Renal cortical epithelial cell (primary cell): ENCODE measurements at places on chromosomes 2 and 18.

DNA sequence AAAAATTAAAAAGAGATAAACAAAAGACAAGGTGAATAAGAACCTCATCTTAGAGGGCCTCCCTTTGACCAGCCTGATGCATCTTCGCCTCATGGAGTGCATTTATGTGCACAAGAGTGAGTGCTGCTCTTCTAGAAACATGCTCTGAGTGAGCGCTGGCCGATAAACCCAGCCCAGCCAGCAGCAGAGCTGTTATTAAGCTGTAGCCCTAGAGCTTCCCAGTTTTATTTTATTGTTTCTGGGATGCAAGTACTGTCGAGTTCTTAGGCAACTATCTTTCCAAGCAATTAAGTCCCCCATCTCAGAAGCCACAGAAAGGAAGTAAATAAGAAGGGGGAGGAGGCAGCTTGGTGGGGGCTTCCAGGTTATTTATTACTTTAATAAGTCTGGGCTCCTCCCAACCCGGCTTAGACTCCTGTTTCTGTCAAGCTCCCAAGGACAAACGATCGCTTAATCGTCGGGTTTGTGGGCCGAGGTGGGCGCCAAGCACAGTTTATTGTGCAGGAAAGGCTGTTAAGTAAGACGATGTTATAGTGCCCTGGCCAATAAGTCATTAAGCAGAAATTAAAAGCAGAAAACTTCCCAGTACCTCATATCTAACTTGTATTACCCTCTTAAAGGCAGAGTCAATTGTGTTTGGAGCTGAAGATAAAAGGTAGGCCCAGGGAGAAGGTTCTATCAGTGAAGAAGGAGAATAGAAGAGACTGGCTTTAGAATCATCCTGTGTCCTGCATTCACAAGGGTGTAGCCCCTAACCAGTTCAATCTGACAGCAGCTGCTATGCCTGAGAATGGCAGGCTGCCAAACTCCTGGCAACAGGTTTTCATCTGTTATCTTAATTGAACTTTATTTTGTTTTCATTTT, 176.3 kb downstream of the PIK3C3 start:
- DNase-seq: peak; percentile 39

- DNase-seq: no peak
Measured at GRCh38 chr2:2762913-2763312, 431.8 kb upstream of the MYT1L start.

DNA sequence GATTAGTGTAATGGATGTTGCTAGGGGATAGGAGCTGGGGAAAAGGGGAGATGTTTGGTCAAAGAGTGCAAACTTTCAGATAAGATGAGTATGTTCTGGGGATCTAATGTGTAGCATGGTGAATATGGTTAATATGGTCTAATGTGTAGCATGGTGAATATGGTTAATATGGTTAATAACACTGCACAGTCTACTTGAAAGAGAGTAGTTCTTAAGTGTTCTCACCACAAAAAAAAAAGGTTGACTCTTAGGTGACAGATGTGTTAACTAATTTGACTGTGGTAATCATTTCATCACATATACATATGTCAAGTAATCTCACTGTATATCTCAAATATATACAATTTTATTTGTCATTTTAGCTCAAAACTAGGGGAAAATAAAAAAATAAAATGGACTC, 121.3 kb upstream of the CD226 start:
- DNase-seq: no peak

DNA sequence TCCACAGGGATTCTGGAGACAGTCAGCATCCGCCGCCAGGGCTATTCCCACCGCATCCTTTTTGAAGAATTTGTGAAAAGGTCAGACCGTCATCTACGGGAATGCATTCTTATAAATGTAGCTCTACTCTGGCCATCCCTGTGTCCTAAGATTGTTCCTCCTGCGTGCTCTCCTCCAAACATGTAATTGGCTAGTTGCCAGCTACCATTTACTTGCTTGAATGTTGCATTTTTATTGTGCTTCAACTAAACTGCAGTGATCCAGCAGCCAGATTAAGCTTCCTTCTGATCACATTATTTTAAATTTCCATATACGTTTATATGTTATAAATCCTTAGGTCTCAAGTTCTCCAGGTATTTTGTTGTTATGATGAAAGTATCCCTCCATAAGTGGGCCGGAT, 248.5 kb upstream of the SP5 start:
- DNase-seq: no peak

- DNase-seq: peak; percentile 39
Measured at GRCh38 chr2:110099038-110099425, 16.6 kb downstream of the MALL start.

- DNase-seq: no peak
Measured at GRCh38 chr2:193861557-193861956, 1666.8 kb upstream of the TMEFF2 start.

DNA sequence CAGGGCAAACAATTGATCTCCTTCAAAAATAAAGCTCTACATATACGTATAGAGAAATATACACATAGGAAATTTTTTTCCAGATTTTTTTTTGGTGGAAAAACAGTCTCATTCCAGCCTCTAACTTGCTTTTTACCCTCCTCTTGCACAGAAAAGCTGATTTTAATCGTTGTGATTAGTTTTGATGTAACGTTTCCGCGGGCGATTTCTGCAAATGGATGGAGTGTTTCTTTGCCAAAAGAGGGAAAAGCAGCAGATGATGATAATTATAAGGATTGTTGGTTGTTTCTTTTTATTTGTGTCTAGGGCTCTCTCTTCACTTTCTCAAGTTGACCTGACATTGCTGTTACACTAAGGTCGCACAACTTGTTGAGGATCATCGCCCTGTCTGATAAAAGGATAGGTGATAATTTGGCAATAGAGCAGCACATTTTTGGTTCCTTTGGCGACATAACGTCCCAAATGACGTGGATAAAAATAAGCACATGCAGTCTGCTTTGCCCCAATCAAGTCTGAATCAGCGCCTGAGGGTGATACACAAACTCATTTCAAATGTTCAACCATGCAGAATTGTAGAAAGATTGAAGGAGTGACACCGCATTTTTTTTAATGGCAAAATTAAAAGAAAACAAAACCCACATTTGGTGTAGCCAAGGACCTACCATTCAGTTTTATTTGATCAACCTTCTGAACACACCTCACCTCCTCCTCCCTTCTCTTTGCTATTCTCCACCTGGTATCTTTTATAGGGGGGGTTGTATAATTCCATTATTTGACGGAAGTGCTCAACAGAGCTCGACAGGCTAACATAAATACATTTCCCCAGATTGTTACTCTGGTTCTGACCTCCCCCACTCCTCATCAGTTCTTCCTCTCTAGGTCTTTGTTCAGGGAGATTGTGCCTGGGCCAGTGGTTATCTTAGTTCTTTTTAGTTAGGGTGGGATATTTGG, 109.6 kb upstream of the KCTD1 start:
- peak; percentile 34 for DNase-seq

DNA sequence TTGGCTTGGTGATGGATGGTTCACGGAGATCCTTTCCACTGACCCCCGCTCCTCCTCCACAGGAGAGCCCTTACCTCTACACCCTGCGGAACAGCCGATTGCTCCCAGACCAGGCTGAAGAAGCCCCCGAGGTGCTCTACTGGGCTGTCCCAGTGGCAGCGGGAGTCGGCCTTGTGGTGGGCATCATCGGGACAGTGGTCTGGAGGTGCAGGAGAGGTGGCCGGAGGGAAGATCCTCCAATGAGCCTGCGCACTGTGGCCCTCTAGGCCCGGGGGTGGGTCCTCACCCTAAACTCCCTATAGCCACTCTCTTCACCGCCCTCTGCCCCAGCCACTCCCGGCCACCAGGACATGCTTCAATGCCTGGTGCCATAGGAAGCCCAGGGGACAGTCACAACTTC, 108.8 kb upstream of the PPP1CB start:
- no peak for DNase-seq

DNA sequence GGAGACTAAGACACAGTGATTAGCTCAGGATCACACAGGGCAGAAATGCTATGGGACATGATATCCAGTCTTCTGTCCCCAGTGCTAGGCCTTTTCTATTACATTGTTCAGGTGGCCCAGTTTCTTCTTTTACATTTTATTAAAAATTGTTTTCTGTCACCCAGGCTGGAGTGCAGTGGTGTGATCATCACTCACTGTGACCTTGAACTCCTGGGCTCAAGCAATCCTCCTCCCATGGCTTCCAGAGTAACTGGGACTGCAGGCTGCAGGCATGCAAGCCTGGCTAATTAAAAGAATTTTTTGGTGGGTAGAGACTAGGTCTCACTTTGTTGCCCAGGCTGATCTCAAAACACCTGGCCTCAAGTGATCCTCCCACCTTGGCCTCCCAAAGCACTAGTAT, 15.4 kb downstream of the PDK1 start:
- DNase-seq: no peak

- DNase-seq: peak; percentile 78
Measured at GRCh38 chr18:48022531-48023329, 92.3 kb upstream of the SMAD2 start.

DNA sequence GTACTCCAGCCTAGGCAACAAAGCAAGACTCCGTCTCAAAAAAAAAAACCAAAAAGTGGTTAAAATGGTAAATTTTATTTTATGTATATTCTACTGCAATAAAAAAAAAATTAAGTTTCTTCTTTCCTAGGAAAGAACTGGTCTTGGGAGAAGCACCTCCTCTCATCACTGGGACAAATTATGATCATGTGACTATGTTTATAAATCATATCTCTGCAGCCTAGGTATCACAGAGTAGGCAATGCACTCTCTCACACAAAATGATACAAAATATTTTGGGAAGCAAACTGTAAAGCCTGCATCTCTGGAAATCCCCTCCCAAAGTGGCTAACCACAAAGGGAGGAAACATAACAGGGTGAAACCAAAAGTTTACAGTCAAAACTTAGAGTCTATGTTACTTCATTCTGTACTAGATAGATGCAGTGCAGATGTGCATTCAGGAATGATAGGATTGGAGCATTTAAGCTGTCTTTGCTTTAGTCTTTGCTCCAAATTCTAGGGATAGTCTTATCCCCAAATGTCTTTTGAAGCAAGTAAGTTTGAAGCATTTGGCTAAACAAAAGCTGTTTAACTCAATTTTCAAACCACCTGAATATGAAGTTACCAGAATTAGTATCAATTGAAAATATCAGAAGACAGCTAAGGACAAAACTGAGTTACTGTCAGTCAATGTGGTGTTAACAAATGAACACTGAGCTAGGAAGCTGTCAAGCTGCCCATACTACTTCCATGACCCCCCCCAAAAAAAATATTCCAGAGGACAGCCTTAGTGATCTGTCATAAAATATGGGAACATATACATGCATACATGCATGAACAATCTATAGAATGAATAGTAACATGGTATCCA, 21.1 kb upstream of the MALT1 start:
- no peak for DNase-seq

- no peak for DNase-seq
Measured at GRCh38 chr2:228348516-228349064, 167.1 kb upstream of the SPHKAP start.

DNA sequence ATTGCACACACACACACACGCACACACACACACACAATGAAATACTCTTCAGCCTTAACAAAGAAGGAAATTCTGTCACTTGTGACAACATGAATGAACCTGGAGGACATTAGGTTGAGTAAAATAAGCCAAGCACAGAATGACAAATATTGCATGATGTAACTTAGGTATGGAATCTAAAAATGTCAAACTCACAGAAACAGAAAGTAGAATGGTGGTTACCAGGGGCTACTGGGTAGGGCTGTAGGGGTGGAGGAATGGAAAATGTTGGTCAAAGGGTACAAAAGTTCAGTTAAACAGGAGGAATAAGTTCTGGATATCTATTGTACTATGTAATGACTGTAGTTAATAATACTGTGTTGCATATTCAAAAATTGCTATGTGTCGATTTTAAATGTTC, 29.5 kb downstream of the SCN2A start:
- DNase-seq: no peak

- DNase-seq: no peak
Measured at GRCh38 chr2:96326564-96326963, 1.4 kb downstream of the ITPRIPL1 start.

GRCh38 chr18:48111587-48111986, 181.1 kb upstream of the SMAD2 start:
- DNase-seq: no peak

- DNase-seq: no peak
Measured at GRCh38 chr2:136381722-136382633, 264.0 kb upstream of the CXCR4 start.

- DNase-seq: no peak
Measured at GRCh38 chr2:220887876-220888275, 684.2 kb downstream of the EPHA4 start.

- DNase-seq: no peak
Measured at GRCh38 chr2:240024766-240025165, 376 bp downstream of the NDUFA10 start.

DNA sequence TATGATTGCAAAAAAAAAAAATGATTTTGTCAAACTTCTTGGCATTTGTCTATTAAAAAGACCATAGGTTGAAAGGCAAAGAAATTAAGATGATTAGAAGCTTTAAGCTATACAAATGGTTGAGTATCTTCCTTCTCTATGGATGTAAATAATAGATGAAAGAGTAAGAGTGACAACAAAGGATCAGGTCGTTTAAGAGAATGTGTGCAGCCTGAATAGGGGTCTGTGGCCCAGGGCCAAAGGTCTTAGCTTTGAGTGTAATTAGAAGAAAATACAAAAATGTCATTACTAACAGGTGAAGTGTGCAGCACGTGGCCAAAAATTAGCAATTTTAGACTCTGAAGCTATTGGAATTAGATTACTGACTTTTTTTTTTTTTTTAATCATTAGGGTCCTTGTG, 122.4 kb downstream of the GREB1L start:
- DNase-seq: no peak

GRCh38 chr18:156514-157230, 1.7 kb upstream of the USP14 start:
- no peak for DNase-seq

- no peak for DNase-seq
Measured at GRCh38 chr2:160318218-160318617, 118.1 kb upstream of the ITGB6 start.
